Posterior vena cava (tissue), 2 donors: ENCODE measurements at places on chromosomes 2 and 18. TPM values are rescaled to one million over a fixed set of nuclear protein-coding genes. Genes with fewer than 3 reads are reported as not detected.

The LRRC30 gene
- total RNA-seq = not detected

The SPIRE1 gene
- total RNA-seq = 47.8 TPM

The MALL gene
- 38.8 TPM for total RNA-seq

The SCN3A gene
- total RNA-seq = 5.1 TPM

The RAB27B gene
- total RNA-seq = 0.33 TPM

The ASXL2 gene
- 24.1 TPM for total RNA-seq

The COA5 gene
- total RNA-seq = 19.5 TPM

The KATNAL2 gene
- 3.9 TPM for total RNA-seq

The RNMT gene
- 33.3 TPM for total RNA-seq

The GKN2 gene
- not detected for total RNA-seq

The IL36B gene
- not detected for total RNA-seq

The NCKAP1 gene
- 280 TPM for total RNA-seq

The DUSP28 gene
- total RNA-seq = 2.3 TPM

The CPO gene
- total RNA-seq = 0.24 TPM

GRCh38 chr2:200305797-200306195, 697 bp upstream of the SPATS2L start:
- peak; percentile 83 for DNase-seq

- no peak for DNase-seq
These were observed 10.3 kb downstream of the ATP8B1 start for GRCh38 chr18:57792631-57793301.

DNA sequence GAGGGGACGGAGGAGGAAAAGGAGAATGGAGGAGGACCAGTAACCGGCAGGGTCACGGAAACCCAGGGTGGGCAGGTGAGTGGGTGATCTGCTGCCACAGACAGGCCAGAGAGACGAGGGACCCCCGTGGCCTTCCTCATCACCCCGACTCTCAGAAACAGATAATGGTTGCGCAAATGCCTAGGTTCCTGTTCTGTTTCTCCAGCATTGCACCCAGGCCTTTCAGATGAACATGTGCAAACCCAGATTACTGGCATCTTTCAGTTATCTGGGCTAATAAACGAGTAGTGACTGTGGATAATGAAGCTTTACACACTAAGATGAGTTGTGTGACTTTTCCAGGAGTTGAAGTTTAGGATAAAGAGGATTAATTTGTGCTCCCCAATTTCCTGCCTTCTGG, 46.5 kb downstream of the TET3 start:
- DNase-seq = no peak

- no peak for DNase-seq
These were observed 283.7 kb upstream of the MMADHC start for GRCh38 chr2:149871091-149871885.

DNA sequence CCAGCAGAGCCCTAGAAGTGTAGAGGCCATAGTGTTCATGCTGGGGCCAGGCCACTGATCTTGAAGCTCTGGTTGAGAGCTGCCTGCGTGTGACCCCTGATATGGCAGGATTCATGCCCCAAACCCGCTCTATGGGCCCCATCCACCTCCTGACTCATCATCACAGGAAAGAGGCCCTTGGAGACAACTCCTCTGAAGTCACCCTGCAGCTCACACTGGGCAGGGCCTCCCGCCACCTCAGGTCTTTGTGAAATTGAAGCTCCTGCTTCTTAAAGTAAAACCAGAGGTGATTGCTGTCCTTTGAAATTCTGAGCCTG, 12.0 kb upstream of the TUBB6 start:
- no peak for DNase-seq

DNA sequence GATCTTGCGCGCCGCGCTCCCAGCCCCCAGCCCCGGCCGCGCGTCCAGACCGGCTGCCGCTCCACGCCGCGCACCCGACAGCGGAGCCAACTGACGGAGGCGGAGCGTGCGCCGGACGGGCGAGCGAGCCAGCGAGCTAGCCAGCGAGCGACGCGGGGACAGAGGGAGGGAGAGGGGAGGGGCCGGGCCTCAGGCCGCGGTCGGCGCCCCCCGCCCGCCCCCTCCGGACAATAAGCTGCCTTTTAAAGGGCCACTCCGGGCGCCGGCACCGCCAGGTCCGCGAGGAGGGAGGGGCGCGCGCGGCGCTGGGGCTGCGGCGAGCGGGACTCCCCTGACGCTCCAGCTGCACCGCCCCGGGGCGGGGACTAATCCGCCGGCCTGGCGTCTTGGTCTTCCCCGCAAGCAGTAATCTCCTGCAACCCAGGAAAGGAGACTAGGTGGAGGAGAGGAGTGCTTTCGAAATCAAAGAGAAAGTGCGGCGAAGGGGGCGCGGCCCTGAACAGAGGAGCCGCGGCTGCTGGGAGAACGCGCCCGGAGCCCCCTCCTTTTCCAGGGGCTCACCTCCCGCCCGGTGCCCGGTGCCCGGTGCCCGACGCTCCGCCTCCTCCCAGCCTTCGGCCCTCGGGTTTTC, at the start of gene BIN1:
Gene BIN1 (minus strand): TSS at position 164 of the 631 bp plus-strand sequence. CDS start 211 bp downstream, outside the sequence.
- peak; percentile 95 for DNase-seq

DNA sequence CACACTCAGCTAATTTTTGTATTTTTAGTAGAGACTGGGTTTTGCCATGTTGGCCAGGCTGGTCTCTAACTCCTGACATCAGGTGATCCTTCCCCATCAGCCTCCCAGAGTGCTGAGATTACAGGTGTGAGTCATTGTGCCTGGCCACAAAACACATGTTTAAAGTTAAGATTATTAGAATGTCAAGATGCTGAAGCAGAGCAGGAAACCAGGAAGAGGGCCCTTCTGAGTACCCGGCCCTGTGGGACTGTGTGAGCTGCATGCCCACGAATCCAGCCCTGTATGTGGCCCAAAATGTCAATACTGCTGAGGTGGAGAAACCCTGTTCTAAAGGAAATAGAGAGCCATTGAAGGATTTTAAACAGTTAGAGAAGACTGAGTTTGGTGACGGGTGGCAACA, 31.0 kb upstream of the REV1 start:
- DNase-seq = no peak

- no peak for DNase-seq
These were observed 264.2 kb downstream of the LNPK start for GRCh38 chr2:175737722-175738361.

GRCh38 chr2:8714283-8714682, 32.4 kb downstream of the ID2 start:
- DNase-seq = no peak

DNA sequence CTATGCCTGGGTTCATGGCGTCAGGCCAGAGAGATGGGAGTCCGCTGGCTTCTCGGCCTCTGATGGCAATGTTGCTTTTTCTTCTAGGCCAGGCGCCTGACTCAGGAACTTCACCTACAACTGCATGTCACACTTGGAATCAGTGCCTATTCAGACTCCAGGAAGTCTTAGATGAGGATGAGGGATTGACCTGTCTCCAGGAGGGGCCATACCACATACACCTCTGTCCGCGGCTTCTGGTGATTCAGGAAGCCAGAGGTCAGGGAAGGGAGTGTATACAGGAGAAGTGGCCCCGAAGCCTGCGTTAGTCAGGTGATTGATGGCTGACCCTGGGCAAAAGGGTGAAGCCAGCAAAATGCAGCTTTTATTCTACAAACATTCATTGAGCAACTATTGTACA, 109.1 kb upstream of the RMDN2 start:
- no peak for DNase-seq

DNA sequence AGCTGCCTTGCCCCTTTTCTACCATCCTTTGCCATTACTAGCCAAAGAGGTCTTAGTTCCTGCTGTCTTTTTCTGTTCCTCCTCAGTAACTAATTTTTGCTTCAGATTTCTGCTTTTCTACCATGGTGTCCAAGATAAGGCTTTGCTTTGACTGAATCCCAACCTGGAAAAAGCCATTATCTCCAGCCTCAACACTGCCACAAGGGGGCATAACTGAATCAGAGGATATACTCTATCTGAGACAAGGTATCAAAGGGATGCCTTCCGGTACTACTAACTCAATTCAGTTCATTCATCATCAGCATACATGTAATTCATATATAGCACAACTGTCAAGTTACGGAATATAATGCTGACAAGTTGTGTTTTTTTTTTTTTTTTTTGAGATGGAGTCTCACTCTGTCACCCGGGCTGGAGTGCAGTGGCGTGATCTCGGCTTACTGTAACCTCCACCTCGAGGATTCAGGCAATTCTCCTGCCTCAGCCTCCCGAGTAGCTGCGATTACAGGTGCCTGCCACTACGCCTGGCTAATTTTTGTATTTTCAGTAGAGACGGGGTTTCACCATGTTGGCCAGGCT, 11.4 kb downstream of the OSGEPL1 start:
- DNase-seq = no peak

GRCh38 chr2:108916796-108917421, 72.1 kb downstream of the EDAR start:
- DNase-seq = no peak

DNA sequence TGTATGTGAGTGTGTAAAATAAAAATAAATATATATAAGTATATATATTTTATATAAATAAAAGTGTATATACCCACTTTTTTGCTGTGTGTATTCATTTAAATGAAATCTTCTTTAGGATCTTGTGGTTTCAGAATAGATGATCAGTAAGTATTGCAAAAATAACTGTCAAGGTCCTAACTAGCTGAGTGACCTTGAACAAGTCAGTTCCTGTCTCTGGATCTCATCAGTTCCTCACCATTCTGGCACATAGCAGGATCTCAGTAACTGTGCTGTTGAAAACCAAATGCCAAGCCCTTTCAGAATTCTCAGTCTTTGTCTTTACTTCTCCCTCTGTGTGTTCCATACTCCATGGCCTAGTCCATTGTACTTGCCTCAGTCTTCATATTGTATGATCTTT, 115.3 kb upstream of the CXCR4 start:
- DNase-seq = no peak

- no peak for DNase-seq
These were observed 71.8 kb upstream of the SEC11C start for GRCh38 chr18:59067873-59068272.

GRCh38 chr2:232260075-232260474, 118.5 kb upstream of the ALPP start:
- no peak for DNase-seq

GRCh38 chr2:28681606-28682005, 70.0 kb upstream of the PPP1CB start:
- no peak for DNase-seq

DNA sequence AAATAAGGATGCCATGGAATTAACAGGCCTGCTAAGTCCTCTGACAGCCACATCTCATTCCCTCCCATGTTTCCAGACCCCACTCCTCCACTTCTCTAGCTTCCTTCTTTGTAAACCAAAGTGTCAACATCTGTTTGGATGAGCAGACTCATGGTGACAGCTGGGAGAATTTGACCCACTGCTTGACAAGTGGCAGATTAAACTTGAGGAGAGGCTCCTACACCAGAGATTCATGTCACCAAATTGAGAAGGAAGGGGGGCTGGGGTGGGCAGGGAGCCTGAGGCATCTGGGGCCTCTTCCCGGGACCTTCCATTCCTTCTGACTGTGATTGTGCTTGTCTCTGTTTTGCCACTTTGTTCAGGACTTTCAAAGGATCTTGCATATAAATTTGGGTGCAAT, 41.0 kb upstream of the IGFBP5 start:
- DNase-seq = no peak

GRCh38 chr2:127985026-127985734, 42.7 kb downstream of the SAP130 start:
- DNase-seq = no peak

GRCh38 chr2:24360963-24361330, 611 bp upstream of the ITSN2 start:
- no peak for DNase-seq

DNA sequence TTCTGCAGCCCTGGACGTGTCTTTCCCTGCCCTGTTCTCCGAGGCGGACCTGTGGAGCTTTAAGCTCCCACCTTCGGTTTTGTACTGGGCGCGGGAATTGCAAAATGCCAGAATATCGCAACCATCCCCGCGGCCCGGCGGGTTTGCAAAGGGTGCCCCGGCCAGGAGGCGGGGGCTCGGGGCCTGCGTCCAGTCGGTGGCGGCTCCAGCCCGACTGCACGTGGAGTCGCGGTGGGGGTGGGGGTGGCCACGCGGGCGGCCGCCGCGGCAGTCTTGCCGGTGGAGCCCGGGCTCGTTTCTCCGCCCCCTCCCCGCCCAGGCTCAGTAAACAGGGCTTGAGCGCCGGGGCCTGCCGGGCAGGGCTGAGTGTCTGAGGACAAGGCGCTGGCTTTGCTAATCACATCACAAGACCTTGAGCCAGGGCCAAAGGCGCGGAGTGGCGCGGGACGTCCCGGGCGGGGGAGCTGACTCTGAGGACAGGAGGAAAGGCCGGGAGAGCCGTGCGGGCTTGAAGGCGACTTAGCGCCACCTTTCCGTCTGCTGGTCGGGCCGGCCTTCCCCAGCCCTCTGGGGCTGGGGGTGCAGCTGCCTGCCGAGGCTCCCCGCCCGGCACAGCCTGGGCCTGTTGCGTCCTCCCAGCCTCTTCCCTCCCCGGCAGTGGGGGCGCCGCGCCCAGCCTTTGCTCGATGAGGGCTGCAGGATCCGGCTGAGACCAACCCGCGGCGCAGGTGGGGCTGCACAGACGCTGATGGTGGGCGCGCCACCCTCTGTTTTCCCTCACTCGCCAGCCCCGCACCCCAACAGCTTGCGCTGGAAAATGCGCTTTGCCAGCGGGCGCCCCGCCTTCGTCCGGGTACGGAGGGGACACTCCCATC, 786 bp upstream of the ZFP36L2 start:
- peak; percentile 97 for DNase-seq

- DNase-seq = no peak
These were observed 282.2 kb upstream of the ATP5MC3 start for GRCh38 chr2:175463589-175464310.

- DNase-seq = no peak
These were observed 100.2 kb downstream of the AGAP1 start for GRCh38 chr2:235594041-235594440.

DNA sequence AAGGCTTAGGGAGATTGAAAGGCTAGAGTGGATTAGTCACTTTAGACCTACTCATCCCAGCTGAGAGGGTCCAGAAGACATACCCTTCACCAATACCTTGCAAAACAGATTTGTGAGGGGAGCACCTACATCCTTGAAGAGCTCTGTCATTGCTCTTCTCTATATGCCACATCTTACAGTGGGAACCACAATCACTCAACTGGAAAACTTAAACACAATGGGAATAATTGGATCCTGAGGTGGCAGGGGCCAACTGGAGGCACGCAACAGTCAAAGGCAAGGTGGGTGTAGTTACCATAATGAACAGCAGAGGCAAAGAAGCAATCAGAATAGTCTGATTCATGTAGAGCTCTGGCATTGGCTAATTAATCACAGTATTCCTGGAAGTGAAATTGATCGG, 35.4 kb downstream of the PDE1A start:
- no peak for DNase-seq

DNA sequence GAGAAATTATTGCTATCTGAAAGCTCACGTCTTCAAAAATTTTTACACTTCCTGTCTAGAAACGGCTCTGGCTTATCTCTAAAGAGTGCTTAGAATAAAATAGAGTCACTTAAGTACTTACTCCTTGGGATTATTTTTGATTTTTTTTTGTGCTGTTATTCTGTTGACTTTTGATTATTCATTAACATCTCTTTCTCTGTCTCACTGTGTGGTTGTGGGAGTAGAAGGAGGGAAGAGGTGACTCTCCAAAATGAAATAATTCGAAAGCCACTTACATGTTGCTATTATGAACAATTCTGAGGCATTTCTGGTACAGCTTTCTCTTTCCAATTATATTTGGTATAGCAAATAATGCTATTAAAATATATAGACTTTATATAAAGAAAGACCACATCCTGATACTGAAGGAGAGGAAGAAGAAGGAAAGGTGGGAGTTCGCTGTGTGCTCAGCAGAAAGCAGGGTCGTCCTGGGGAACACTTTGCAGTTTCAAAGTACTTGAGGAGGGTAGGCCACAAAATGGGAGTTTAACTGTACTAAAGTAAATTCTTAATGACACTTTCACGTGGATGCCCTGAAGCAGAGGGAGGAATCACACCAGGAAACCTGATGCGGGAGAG, 9.6 kb upstream of the MMADHC start:
- DNase-seq = no peak
